ENCODE measurements at places on chromosomes 2 and 18. TPM values are rescaled to one million over a fixed set of nuclear protein-coding genes. Genes with fewer than 3 reads are reported as not detected.

DNA sequence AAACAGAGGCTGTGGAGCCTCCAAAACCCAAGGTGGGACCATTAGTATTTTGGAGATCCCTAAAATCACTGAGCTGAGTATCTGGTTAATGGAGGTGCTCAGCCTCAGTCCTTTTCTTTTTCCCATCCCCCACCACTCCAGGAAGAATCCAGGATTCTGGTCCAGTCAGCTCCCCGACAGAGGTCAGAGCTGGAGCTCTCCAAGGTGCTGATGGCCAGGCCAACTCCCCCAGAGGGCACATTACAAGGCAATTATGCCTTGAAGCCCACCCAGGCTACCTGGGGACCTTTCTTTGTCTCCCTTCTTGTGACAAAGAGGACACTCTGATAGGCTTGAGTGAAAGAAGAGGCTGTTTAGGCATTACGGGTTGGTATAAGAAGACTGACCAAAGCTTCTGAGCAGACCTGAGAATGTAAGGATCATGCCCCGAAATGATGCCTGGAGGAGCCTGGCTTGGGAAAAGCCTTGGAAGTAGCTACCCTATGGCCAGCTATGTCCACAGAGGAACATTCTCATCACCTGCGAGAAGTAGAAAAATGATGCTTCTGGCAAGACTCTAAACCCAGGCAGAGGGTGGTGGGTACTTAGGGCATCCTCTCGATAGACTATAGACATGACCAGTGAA is 102.5 kb upstream of the LDAH start:
- peak; percentile 40 for DNase-seq

GRCh38 chr18:42082415-42083234 is 127.6 kb downstream of the PIK3C3 start:
- no peak for DNase-seq

DNA sequence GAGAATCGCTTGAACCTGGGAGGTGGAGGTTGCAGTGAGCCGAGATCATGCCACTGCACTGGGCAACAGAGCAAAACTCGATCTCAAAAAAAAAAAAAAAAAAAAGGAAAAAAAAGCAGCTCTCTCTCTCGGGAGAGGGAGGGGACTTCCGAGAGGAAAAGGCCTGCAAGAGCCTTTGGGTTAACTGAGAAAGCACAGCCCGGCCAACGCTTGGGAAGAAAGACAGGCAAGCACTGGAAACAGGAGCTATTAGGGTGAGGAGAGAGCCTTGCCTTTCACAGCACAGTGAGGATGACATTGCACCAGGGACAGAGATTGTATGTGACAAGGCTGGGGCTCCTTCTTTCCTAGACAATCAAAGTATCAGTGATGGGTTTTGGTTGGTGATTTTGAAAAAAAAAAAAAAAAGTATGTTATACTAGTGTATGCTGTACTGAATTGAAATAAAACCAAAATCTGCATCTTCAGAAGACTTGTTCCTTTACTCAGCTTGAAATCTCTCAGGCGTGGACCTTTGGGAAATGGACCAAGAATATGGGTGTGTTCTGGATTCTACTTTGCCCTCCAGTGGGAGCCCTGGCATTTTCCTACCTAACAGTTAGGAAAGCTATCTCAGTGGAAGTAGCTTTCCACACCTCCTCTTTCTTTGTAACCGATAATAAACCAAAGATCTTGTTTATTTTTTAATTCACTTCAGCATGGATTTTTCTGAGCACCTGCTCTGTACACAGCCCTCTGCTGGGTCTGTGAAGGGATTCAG is 16.7 kb downstream of the SRSF7 start:
- DNase-seq = no peak

- no peak for DNase-seq
Measured at GRCh38 chr18:6052449-6052913, 157.2 kb upstream of the TMEM200C start.

DNA sequence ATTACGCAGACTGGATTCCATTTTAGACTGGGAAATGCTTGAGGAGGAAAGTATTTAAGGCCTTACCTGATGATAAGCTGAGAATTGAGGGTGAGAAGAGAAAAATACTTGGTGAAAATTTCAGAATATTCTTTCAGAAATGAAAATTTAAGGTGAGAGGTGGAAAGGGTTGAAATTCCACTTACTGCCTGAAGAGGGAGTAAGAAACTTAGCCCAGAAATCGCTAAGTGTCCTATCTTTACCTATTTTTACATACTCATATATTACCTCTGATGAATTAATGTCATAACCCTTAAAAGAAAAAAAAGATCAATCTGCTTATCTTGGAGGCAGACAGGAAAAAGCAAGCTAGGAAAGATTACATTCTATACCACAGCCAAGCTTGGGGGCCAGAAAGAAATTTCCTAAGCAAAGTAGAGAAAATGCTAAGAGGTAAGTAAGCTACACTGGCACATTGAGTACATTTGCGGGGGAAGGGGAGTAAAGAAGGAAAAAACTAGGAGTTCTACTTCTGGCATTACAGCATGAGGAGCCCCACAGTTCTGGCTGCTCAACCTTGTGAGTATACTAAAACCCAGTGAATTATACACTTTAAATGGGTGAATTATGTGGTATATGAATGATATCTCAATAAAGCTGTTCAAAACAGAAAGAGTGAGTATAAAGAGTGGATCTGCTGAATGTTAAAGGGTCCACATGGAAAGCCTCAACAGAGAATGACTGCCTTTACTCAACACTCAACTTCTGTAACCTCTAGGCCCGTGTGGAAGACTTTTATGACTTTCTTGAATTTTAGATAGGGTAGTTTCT is 33.8 kb downstream of the SMC6 start:
- no peak for DNase-seq

DNA sequence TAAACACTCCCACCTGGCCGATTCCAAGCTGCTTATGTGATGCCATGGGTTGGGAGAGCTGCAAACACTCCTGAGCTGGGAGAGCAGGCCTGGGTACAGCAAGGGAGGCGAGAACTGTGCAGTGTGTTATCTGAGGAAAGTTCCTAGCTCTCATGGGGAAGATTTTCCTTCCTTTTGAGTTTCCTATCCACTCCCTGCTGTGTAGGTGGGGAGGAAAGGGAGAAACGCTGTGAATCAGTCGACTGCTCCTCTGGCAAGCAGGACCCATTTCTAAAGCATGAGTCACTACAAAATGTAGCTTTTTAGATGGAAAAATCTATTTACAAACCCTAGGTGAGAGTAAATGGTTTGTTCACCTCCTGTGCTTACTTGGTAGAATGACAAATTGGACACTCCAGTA is 80.4 kb downstream of the SH3RF3 start:
- no peak for DNase-seq

GRCh38 chr18:65852273-65852672 is 101.5 kb downstream of the CDH7 start:
- DNase-seq = no peak

- no peak for DNase-seq
Measured at GRCh38 chr2:228355897-228356296, 174.4 kb upstream of the SPHKAP start.

GRCh38 chr18:76821356-76821874 is 942 bp upstream of the ZNF236 start:
- DNase-seq = no peak

GRCh38 chr2:200148366-200148765 is 158.1 kb upstream of the SPATS2L start:
- no peak for DNase-seq

- DNase-seq = no peak
Measured at GRCh38 chr2:31255911-31256571, 22.1 kb downstream of the EHD3 start.

- DNase-seq = no peak
Measured at GRCh38 chr18:77635858-77636257, 386.2 kb downstream of the GALR1 start.

- DNase-seq = no peak
Measured at GRCh38 chr2:152613235-152613634, 104.0 kb downstream of the PRPF40A start.

GRCh38 chr2:173101687-173102086 is 26.0 kb downstream of the MAP3K20 start:
- no peak for DNase-seq

GRCh38 chr2:105775809-105776559 is 31.3 kb downstream of the NCK2 start:
- no peak for DNase-seq

DNA sequence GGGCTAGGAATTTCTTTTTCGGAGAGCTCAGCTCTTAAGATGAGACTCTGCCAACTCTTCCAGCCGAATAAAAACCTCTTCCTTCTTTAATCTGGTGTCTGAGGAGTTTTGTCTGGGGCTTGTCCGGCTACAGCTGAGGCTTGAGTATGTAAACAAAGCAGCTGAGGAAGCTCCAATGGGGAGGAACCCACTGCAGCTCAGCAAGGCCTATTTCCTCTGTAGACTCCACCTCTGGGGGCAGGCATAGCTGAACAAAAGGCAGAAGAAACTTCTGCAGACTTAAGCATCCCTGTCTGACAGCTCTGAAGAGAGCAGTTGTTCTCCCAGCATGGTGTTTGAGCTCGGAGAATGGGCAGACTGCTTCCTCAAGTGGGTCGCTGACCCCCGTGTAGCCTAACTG is 838.7 kb downstream of the CCDC85A start:
- DNase-seq = no peak

- no peak for DNase-seq
Measured at GRCh38 chr2:171966688-171967087, 33.1 kb upstream of the METAP1D start.

GRCh38 chr2:219292616-219293015 is 13.4 kb downstream of the DNAJB2 start:
- DNase-seq = no peak

GRCh38 chr2:50878251-50878650 is 153.7 kb downstream of the NRXN1 start:
- DNase-seq = no peak

GRCh38 chr2:205752296-205752820 is 70.1 kb downstream of the NRP2 start:
- no peak for DNase-seq

- DNase-seq = no peak
Measured at GRCh38 chr2:27810455-27810854, 38.9 kb downstream of the MRPL33 start.

- DNase-seq = no peak
Measured at GRCh38 chr18:13621886-13622619, 104.3 kb downstream of the FAM210A start.

DNA sequence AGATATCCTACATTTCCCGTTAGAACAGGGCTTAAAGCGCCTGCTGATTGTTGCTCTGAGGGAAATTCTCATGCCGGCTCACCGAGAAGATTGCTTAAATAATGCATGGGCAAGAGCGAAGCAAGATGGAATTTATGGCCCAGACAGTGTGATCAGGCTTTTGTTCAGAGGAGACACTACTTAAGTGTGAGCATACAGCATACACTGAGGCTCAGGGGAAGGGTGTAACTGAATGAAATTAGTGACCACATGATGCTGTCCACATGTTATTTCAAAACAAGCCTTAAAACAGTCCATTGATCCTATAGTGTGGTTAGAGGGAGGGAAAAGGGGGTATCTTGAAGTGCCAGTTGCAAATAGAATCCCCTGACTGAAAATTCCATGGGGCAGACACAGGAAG is 125.5 kb downstream of the RAPGEF4 start:
- no peak for DNase-seq

GRCh38 chr2:39642051-39642718 is 23.5 kb upstream of the TMEM178A start:
- no peak for DNase-seq

Gene SMIM21
- 0.17 TPM for polyA plus RNA-seq

Gene SIX3
- not detected for polyA plus RNA-seq

Gene SFTPB
- 0.61 TPM for polyA plus RNA-seq

Gene REG3G
- not detected for polyA plus RNA-seq

Gene ASPRV1
- polyA plus RNA-seq = 3.6 TPM

Gene TSPYL6
- 0.13 TPM for polyA plus RNA-seq

Gene ZNF385B
- 12.2 TPM for polyA plus RNA-seq

Gene DSG1
- 0.03 TPM for polyA plus RNA-seq

Gene ZSWIM2
- not detected for polyA plus RNA-seq

Gene WDR43
- 48.7 TPM for polyA plus RNA-seq

Gene IMPA2
- polyA plus RNA-seq = 91.3 TPM

Gene COLEC12
- 23.6 TPM for polyA plus RNA-seq

Gene RBFA
- 24.4 TPM for polyA plus RNA-seq
